ENCODE measurements at places on chromosomes 7 and 10. TPM values are rescaled to one million over a fixed set of nuclear protein-coding genes. Genes with fewer than 3 reads are reported as not detected.

HGF gene
- 1.7 TPM for total RNA-seq

PPIF gene
- total RNA-seq, result 10.9 TPM

NKX2-3 gene
- total RNA-seq, result not detected

FAM20C gene
- total RNA-seq, result 19.8 TPM

FLNC gene
- 43.4 TPM for total RNA-seq

CEP55 gene
- total RNA-seq, result 6.4 TPM

LIPF gene
- total RNA-seq, result 0.27 TPM

ZPBP gene
- total RNA-seq, result not detected

DNA sequence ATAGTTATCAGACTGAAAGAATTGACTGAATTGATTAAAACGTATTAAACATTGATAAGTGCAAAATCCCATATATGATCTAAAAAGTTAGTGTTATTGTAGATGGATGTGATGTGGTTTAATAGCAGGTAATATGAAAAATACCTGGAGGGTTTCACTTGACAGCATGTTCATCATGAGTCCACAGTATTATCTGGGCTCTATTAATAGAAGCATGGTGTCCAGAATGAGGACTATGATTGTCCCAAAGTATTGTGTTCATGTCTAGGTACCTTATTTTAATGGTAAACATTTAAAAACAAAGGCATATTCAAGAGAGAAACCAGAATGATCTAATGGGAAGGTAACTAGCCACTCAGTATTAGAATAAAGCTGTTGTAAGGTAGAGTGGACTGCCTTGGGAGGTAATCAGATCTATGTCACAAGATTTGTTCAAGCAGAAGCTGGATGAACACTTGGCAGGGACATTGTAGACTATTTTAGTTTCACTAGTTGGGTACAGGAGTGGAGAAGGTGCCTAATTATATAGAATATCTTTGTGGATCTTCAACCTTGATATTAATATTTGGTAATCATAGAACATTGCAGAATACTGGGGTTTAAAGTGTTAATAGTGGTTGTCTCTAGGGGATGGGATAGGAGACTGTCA is 43.5 kb downstream of the MCU start:
- DNase-seq, result no peak

GRCh38 chr7:25391295-25391861 is 163.1 kb upstream of the NPVF start:
- DNase-seq, result no peak

DNA sequence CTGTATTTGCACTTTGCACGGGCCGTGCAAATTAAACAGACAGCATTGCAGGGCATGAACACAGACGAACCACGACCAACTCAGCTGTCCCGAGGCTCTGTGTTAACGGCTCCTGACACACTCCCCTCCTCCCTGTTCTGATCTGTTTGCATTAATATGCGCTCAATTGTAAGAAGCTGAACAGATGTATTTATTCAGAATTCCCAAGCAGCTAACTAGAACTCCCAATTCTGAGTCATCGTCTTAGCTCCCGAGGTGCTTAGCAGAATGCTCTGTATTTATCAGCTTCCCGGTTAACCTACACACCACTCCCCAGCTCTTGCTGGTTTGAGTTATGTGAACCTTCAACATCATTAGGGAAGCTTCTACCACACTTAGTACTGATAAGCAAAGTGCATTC is 286.4 kb downstream of the PTPRN2 start:
- no peak for DNase-seq

GRCh38 chr7:744854-745430 is 17.9 kb upstream of the PRKAR1B start:
- DNase-seq, result no peak

DNA sequence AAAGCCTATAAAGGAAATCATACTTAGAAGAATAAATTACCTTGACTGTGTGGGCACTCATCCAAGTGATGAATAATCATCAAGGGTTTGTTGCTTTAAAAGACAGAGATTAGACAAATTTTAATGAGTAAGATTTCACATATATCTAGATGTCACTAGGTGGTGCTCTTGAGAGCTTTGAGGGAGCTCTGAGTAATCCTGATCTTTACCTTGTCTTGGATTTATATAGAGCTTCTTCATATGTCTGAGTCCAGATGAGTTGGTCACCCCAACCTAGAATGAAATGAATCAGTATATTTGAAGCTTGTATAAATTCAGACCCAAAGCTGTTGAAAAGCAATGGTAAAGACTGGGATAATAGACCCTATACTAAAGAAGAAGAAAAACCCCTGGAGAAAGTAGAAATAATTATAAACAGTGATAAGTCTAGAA is 3.7 kb downstream of the AGR2 start:
- DNase-seq, result peak; percentile 7

DNA sequence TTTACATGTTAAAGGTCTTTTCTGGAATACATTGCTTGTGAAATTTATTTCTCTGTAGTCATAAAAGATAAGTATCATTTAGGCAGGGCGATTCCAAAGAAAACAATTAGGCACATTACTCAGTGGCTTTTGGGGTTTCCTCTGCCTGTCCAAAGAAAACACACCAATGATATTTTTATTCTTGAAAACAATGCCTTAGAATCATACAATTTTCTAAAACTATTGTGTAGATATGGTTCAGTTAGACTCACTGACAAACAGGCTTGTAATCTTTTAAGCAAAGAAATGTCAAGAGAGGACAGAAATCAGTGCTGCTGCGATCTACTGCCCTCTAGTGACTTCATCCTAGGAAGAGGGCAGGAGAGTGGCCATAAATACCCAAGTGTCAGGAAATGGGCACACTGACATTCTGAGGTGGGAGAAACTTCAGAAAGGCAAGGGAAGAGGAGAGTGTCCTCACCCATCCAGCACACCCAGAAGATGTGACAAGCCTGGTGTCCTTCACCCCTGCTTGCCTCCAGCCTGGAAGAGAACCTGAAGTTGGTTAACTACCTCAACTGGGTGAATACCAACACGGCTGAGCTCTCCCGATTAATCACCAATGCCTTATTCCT is 120.5 kb downstream of the GALNT11 start:
- peak; percentile 39 for DNase-seq

- DNase-seq, result no peak
Measured at GRCh38 chr7:91993976-91994375, 53.3 kb downstream of the AKAP9 start.

DNA sequence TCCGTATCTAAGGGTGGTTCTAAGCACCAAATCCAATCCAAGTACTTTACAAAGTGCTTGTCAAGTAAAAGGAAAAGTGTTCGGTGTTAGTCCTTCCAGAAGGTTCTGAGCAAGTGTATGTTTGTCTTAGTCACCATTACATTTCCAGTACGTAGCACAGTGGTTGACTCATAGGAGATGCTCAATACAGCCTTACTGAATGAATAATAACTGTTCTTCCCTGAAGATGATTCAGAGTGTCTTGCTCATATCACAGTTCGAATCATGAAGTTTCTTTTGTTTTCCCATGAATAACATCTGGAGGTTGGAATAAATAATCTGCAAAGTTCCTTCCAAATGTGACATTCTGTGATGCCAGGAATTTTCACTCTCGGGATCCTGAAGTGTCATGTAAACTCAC is 53.4 kb downstream of the WNT2 start:
- DNase-seq, result no peak

DNA sequence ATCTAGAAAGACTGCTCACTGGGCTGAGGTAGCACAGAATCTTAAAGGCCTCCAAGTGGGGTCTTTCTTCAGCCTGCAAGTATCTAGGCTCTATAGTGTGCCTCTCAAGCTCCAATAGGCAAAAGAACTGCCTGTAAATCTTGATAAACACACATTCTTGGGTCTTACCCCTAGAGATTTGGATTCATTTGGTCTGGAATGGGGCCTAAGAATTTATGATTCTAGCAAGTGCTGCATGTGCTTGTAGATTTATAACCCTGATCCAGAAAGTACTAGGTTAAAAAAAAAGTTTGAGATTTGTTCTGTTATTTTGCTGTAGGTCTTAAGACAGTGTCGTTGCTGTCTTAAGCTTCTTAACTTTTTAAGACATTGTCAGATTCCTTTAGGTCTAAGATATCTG is 74.1 kb downstream of the RALA start:
- no peak for DNase-seq

DNA sequence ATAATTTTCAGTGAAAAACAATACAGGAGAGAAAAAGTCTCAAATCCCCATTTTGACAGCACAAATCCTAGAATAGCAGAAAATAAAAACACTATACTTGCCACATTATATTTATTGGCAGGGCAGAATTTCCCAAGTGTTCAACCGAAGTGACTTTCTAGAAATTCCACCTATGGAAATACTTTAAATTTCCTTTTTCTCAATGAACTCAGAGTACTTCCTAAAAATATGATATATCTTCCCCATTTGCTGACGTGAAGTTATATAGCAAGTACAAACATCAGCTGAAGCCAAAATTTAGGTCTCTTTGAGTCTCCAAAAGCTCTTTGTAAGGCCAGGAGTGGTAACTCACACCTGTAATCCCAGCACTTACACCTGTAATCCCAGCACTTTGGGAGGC is 83.3 kb downstream of the NT5C2 start:
- no peak for DNase-seq

DNA sequence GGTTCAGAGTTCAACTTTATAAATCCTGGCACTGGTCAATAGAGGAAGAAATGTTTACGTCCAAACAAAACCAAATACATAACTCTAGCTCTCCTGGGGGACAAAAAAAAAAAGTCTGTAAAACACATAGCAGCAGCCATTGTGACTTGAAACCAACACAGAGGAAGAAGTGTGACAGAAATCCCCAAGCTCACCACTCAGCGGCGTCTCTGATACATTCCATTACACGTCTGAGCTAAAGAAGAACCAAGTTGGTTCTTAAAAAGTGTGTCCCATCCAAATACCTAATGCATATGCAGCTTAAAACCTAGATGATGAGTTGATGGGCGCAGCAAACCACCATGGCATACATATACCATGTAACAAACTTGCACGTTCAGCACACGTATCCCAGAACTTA is 58.3 kb upstream of the NANOS1 start:
- DNase-seq, result no peak

DNA sequence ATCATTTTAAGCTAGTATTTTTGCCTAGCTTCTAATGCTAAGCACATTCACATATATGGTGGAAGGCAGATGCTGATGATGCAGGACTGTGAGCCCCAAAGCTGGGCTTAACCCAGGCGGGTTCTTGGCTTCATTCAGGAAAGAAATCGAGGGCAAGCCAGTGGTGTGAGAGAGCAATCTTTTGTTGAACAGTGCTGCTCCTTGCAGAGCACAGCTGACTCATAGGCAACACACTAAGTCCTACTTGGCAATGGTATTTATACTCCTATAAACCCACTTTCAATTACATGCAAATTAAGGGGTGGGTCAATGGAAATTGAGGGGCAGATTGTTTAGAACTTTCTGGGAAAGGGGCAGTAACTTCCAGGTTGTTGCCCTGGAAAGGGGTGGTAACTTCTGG is 42.0 kb upstream of the CELF2 start:
- DNase-seq, result no peak

Data from cerebellum (tissue), 4 donors.